Frontal cortex (tissue), 4 donors: ENCODE measurements at places on chromosomes 7 and 10. TPM values are rescaled to one million over a fixed set of nuclear protein-coding genes. Genes with fewer than 3 reads are reported as not detected.

FASTK gene
- 32.6 TPM for total RNA-seq

HTR5A gene
- 2.9 TPM for total RNA-seq

FAM24B gene
- total RNA-seq, result 2.9 TPM

SPDYE2B gene
- total RNA-seq, result not detected

POLD2 gene
- 46.1 TPM for total RNA-seq

C10orf53 gene
- total RNA-seq, result not detected

GIMAP6 gene
- 6.9 TPM for total RNA-seq

TYW1B gene
- total RNA-seq, result 2.0 TPM

OPN1SW gene
- total RNA-seq, result not detected

DENND2A gene
- total RNA-seq, result 25.7 TPM
